ENCODE measurements at places on chromosomes 3 and 15.

- peak; percentile 29 for DNase-seq
These were observed 72.6 kb downstream of the NPTN start for GRCh38 chr15:73560501-73561117.

DNA sequence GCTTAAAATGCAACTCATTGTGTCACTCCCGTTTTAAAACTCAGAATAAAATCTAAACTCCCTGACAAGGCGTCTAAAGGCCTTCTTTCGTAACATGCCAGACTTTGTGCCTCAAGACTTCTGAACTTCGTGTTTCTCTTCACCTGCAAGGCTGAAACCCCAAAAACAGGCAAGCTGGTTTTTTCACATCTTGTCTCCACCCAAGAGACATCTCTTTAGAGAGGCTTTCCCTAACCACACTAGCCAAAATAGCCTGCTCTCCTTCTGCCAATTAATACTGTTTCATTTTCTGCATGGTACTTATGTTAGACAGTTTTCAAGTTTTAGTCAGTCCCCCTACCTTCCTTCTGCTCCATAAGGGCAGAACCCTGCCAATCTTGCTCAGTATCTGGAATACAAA, 41.6 kb downstream of the RAF1 start:
- no peak for DNase-seq

- DNase-seq: no peak
These were observed 12.1 kb downstream of the MCCC1 start for GRCh38 chr3:183087184-183087583.

DNA sequence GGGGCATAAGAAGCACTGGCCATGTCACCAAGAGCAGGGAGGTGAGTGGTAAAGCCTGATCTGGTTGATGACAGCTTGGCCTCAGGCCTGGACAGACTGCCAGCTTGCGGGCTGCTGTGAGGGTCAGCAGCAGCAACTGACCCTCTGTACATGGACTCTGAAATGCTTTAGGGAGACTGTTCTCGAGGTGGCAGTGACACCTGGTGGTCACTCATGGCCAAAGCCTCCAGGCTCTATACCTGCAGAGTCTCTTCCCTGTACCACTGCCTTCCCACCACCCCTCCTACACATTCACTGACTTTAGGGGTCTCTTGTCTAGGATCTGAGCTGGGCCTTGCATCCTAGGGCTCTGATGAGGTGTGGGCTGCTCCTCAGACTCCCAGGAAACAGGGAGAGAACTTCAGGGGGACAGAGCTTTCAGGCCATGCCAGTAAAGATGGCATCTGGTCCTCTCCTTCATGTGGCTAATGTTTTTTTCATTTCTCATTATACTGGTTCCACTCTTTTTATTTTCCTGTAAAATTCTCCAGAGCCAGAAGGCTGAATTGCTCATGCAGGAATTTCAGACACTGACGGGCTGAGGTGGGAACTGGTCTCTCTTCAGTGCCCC, 17.2 kb upstream of the TIMP4 start:
- no peak for DNase-seq

GRCh38 chr15:91609231-91609630, 244.3 kb upstream of the SLCO3A1 start:
- DNase-seq: no peak

DNA sequence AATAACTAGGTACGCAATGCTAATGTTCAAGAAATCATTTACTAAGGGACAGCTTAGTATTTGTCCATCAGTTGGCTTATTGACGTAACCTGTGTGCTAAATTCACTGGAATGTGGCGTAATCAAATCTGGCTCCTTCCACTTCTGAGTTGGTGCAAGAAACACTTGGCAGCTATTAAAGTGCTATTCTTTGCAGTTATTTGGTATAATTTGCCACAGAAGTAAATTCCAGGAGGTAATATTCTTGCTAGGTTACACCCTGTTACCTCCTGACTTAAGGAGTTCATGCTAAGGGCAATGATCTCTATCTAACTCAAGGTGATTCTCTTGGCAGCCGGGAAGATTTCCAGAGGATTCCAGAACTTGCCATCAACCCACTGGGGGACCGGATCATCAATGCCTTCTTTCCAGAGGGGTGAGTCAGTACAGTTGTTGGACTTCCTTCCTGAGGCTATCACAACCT, 25.5 kb downstream of the CHP1 start:
- DNase-seq: no peak

- DNase-seq: no peak
These were observed 169.3 kb upstream of the TPM1 start for GRCh38 chr15:62873203-62873602.

DNA sequence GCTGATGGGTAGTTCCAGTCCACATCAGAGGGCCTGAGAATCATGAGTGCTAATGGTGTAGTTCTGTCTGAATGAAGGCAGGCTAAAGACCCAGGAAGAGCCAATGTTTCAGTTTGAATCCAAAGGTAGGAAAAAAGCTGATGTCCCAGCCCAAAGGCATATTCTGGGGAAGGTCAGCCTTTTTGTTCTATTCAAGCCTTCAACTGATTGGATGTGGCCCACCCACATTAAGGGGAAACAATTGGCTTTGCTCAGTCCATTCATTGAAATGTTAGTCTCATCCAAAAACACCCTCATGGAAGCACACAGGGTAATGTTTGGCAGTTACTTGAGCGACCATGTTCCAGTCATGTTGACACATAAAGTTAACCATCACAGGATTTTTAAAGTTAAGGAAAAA, 25.9 kb downstream of the EPHB1 start:
- DNase-seq: no peak

- DNase-seq: no peak
These were observed 17.8 kb downstream of the TF start for GRCh38 chr3:133763797-133764683.

DNA sequence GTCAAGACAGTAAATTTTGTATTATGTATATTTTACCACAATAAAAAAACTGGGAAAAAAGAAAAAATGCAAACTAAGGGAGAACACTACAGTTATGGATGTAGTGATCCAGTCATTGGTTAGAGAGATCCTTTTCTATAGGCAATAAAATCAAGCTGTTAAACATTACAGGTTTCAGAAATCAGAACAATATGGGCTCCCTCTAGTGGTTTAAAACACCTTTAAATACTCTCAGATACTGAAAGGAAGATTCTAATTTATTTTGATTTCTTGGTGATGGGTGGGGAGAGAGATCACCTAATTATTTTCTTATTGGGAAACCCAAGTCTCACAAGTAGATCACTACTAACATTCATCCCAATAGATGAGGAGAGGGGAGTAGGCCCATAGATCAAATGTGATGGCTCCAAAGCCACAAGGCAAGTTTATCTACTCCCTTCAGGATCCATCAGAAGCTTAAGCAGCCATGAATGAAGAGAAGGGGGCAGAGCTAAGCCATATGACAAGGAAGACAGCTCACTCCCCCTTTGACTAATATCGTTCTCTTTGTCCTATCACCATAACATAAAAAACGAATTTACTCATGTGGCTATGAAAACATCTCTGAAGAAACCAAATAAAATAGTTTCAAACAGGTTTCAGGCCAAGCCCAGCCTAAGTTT, 118.6 kb downstream of the ANO10 start:
- DNase-seq: peak; percentile 53

DNA sequence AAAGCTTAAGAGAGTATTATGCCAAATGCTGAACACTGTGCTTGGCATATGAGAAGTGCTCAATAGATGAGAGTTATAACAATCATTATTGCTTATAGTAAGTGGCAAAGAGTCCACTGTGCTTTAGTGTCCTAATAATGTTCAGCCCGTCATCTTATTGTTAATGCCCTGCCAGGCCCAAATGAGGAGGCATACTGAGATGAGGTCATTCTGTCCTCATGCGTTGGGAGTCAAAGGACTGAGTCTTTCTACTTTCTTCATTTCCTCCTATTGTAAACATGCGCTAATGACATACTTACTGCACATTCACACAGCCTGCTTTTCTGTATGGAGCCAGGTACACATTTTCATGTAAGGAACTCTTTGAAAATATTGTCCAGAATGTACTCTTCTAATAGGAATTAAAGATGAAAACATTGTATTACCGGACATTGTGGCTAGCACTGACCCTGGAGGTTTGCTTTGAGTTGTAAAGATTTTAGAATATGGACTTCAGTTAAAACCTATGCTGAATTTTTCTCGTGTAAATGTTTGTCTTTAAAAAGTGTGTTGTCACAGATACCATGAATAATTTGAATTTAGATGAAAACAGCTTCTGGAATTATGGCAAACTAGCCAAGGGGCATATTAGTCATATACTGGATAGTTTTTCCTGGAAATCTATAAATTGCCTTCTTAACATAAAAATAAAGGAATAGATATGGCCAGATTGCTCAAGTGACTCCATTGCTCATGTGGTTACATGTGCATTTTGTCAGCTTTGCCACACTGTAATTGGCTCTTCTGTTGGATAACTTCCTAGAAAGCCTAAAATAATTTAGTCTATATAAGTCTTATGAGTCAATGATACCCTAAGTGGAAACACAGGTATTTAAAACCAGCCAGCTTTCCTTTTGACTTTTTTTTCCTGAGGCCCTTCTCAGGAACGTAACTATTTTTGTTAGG, 38.3 kb downstream of the KBTBD12 start:
- DNase-seq: no peak
